Activated CD8-positive, alpha-beta memory T cell treated with anti-CD3 and anti-CD28 coated beads for 24 hours (primary cell): ENCODE measurements at places on chromosomes 2 and 18.

DNA sequence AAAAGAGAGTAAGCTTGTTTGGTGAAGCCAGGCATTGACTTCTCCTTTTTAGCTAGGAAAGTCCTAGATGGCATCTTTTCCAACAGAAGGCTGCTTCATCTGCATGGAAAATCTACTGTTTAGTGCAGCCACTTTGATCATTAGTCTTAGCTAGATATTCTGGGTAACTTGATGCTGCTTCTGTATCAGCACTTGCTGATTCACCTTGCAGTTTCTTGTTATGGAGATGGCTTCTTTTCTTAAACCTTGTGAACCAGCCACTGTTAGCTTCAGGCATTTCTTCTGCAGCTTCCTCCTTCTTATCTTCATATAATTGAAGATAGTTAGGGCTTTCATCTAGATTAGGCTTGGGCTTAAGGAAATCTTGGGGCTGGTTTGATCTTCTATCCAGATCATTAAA is 639.7 kb downstream of the TDRD15 start:
- DNase-seq, result no peak

- no peak for DNase-seq
Measured at GRCh38 chr2:195212586-195212985, 444.4 kb upstream of the SLC39A10 start.

GRCh38 chr18:76979111-76979751 is 153.4 kb downstream of the MBP start:
- DNase-seq, result peak; percentile 45

GRCh38 chr2:120504936-120505705 is 159.2 kb downstream of the INHBB start:
- no peak for DNase-seq

DNA sequence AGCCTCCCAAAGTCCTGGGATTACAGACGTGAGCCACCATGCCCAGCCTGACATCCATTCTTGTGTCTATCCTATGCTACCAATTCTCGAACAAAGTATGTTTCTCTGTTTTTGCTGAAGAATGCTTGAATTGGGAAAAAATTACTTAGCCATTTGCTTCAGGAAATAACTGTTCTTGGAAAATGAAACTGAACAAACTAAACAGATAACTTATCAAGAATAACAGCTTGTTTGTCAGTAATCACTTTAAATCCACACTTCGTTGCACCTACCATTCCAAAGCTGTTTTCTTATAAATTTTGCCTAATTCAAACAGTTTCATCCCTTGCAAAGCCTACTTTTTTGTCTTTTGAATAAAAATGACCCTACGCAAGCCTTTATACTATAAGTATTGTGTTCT is 672.9 kb downstream of the SUCLG1 start:
- no peak for DNase-seq

DNA sequence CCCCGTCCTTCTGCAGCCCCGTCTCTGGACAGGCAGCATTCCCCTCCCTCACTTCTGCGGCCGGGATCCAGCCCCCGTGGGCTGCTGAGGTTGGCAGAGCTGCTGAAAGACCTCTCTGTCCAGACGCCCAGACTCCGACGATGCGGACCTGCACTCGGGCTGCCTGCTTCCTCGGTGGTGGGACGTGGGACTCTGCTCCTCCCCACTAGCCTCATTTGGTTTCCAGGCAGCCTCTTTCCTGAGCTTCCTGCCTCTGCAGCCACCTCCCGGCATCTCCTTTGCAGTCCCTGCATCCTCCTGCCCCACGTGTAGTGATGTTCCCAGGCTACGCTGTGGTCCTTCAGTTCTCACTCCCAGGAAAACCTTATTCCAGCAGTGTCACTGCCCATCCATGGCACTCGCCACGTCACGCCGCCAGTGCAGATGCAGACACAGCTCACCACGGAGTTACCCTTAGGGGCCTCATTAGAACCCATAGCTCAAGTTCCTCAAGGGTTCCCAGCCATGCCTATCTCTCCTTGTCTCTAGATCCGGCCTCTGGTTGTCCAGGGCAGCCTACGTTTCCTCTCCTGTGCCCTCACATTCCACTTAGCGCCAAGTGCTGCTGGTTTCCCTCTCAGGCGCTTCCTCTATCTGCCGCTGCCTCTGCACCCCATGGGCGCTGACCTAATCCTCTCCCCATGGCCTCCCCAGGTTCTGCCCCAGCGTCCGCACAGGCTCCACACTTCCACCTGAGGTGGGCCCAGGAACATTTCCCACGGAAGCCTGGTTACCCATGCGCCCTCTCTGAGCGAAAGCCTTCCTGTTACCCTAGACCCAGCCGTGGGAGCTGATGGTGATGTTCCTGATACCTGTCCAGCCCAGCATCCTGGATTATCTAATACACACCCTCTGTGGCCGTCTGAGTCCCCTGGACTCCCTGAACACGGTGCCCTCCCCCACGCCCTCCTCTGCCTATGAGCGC is 318.3 kb upstream of the MYT1L start:
- no peak for DNase-seq

DNA sequence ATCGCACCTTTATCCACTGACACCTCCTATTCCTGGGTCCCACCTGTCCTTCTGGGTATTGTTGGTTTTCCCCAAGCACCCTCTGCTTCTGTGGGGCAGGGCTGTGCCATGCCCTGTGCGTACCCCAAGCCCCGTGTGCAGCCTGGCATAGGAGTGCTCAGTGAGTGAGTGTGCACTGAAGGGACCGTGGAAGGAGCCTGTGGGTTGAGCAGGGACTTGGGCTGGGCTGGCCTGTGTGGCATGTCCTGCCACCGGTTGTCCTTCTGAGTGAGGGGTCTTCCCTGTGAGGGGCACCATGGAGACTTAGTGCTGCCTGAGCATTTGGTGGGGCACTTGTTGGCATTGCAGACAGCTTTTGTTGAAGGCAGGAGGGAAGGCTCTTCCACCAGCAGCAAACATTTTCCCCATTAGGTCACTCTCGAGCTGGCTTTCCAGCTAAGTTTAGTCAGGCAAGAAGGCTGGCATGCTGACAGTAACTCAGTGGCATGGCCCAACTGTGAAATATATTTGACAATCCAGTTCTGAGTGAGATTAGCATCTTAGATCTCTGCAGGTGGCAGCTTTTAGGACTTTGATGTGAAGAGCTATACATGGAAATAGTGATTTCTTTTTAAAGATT is 64.7 kb downstream of the LPIN1 start:
- DNase-seq, result peak; percentile 33
